ENCODE measurements at places on chromosomes 12 and 14.

DNA sequence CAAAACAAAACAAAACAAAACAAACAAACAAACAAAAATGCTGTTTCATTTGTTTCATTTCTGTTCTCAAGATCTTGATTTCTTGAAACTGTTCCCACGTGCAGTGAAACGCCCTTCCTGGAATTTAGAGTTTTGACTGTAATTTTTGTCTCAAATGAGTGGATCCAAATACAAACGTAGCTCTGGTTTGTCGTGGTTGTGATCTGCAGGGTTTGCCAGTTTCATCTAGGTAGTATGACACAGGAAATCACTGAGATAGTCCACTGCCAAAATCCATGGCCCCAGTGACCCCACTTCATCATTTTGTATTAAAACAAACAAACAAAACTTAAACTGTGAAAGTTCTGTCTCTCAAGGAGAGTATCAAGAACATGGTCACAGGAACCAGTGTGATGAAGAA lies 838.6 kb downstream of the BCL11B start:
- DNase-seq, result no peak

- peak; percentile 70 for DNase-seq
These were observed 9.9 kb downstream of the GPHB5 start for GRCh38 chr14:63308723-63309317.

- no peak for DNase-seq
These were observed 45.8 kb downstream of the SSH1 start for GRCh38 chr12:108811411-108812180.

DNA sequence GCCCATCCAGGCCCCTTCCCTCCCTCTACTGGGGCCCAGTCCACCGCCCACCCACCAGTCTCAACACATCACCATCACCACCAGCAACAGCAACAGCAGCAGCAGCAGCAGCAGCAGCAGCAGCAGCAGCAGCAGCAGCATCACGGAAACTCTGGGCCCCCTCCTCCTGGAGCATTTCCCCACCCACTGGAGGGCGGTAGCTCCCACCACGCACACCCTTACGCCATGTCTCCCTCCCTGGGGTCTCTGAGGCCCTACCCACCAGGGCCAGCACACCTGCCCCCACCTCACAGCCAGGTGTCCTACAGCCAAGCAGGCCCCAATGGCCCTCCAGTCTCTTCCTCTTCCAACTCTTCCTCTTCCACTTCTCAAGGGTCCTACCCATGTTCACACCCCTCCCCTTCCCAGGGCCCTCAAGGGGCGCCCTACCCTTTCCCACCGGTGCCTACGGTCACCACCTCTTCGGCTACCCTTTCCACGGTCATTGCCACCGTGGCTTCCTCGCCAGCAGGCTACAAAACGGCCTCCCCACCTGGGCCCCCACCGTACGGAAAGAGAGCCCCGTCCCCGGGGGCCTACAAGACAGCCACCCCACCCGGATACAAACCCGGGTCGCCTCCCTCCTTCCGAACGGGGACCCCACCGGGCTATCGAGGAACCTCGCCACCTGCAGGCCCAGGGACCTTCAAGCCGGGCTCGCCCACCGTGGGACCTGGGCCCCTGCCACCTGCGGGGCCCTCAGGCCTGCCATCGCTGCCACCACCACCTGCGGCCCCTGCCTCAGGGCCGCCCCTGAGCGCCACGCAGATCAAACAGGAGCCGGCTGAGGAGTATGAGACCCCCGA lies 6.8 kb upstream of the RNU7-1 start:
- DNase-seq, result peak; percentile 64

- no peak for DNase-seq
These were observed 1.0 kb upstream of the GPX2 start for GRCh38 chr14:64943556-64943955.

DNA sequence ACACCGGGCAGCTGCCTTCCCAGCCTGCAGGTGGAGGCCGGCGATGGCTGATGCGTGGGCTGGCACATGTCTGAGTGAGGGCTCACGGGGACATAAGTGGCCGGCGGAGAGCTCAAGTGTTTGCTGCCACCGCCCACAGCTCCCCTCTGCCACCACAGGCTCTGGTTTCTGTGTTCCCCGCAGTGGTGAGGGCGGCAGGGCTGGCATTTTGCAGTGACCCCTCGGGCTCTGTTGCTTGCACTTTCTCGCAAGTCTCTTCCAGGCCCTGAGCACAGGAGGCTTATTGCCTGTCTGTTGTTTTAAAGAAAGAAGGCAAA lies 271.0 kb upstream of the RTL1 start:
- no peak for DNase-seq

DNA sequence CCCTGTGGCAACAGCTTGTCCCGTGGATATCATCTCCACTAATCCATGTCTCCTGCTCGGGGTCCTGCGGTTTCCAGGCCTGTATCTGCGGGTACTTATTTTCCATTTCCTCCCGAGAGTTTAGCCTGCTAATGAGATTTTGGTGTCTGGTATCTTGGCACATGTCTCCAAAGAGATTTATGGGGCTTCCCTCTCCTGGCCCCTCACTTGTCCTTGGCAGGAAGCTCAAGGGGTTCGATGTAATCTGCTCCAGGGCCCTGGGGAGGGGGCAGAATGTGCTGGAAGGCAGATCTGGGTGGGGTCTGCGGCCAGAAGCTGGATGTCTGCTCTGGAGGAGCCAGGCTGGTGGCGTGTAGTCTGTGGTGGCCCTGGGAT lies 85.7 kb downstream of the KIF26A start:
- DNase-seq, result peak; percentile 74

GRCh38 chr14:53569446-53569845 lies 387.2 kb downstream of the BMP4 start:
- no peak for DNase-seq

DNA sequence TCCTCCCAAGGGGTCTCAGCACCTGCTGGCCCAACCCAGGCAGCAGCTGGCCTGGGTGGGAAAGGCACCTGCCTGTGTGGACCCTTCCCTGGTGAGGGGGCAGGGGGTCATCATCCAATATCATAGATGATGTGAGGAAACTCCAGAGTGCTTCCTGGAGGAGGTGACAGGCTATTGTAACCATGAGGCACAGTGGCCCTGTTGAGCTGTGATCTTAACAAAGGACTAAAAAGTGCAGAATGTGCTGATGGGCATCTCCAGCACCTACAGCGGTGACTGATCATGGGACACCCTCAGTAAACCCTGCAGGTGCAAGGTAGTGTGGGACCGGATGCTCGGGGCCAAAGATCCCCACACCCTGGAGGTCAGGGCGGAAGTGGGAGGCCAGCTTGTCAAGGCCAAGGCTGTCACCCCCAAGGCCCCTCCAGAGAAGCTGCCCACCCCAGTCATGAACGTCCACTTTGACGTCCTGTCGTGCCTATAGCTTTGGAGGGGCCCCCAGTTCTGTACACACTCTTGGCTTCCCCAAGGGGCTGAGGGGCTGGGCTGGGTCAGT lies 7.5 kb downstream of the MMP17 start:
- DNase-seq, result no peak

GRCh38 chr14:74647678-74648461 lies 35.8 kb upstream of the LTBP2 start:
- DNase-seq, result no peak

DNA sequence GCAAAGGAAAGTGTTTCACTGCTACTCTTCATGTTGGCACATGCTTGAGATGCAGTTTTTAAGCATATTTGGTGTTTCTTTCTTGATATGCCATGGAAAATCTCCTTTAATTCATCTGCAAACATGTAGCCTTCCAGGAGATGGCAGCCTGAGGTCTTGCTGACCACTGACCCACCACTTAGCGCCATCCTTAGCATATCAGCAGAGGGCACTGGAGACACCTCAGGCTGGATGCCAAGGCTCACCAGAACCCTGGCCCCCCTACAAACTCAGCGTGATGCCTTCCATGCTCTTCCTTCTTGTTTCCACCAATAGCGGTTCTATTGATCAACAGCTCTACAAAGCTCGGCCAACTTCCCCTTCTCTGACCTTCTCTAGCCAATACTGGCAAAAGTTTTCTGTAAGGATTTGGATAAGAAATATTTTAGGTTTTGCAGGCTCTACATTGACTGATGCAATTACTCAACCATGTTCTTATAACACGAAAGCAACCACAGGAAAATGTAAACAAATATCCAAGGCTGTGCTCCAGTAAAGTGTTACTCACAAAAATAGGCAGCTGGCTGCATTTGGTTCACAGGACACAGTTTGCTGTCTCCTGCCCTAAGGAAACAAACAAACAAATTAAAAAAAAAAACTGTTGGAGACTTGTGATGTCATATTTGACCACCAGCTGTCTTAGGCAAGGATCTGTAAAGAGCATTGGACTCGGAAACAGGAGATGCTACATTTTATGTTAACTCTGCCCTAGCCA lies 209.7 kb downstream of the SLC15A4 start:
- DNase-seq, result peak; percentile 58

GRCh38 chr14:101755591-101756324 lies 5.8 kb upstream of the PPP2R5C start:
- DNase-seq, result no peak

- DNase-seq, result no peak
These were observed 21.0 kb upstream of the MDM2 start for GRCh38 chr12:68786929-68787328.

DNA sequence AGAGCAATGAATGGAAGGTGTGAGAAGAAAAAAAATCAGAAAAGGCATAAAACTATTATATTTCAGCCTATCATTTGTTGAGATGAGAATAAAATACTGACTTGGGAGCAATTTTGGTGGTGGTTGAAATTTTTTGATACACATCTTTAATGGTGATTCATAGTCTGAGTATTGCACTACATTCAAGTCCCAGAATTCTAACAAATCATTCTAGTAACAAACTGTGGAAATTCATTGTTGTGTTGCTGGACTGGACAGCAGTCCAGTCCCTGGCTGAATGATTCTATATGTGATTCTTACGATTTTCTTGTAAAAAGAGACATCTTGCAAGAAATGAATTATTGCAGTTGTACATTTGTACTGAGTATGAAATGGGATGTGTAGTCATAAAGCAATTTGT lies 268.6 kb downstream of the TRHDE start:
- DNase-seq, result no peak

GRCh38 chr12:11702959-11703358 lies 53.5 kb downstream of the ETV6 start:
- no peak for DNase-seq

DNA sequence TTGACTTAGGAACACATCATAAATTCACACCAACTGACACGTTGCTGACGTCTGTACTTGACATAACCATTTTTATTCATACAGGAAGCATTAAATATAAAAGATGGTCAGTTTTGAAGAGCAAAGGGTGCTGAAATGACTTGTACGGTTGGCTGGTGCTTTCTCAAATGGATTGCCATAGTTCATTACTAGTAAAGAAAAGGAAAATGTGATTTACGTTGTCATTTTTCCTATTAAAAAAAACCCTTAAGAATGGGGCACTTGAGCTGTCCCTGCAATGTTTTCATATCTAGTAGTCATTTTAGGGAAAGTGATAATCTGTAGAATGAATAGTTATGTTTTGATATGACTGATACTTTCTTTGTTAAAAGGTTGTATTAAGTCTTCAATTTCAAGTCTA lies 22.5 kb upstream of the MANSC4 start:
- DNase-seq, result no peak

GRCh38 chr14:71061458-71061857 lies 154.2 kb downstream of the PCNX1 start:
- DNase-seq, result peak; percentile 34

DNA sequence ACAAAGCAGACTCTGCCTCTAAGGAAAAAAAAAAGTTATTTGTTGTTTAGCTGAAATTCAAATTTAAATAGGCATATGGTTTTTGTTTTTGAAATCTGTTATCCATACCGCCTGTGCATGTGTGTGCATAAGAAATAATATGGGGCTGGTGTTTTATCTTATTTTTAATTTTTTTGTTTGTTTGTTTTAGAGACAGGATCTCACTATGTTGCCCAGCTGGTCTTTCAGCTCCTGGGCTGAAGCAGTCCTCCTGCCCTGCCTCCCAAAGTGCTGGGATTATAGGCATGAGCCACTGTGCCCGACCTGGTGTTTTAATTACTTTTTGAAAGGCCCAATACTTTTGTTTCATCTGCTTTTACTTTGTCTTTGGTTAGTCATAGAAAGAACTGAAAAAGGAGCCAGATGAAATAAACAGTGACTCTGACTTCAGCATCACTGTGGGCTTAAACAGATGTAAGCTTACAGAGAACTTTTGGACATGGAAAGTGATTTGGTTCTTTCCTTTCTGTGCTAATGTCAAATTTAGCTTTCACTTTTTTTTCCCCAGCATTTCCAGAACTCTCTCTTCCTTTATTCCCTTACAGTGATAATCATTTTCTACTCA lies 37.2 kb downstream of the SUPT16H start:
- DNase-seq, result no peak

- DNase-seq, result no peak
These were observed 210.1 kb upstream of the PLXNC1 start for GRCh38 chr12:93938317-93938716.

DNA sequence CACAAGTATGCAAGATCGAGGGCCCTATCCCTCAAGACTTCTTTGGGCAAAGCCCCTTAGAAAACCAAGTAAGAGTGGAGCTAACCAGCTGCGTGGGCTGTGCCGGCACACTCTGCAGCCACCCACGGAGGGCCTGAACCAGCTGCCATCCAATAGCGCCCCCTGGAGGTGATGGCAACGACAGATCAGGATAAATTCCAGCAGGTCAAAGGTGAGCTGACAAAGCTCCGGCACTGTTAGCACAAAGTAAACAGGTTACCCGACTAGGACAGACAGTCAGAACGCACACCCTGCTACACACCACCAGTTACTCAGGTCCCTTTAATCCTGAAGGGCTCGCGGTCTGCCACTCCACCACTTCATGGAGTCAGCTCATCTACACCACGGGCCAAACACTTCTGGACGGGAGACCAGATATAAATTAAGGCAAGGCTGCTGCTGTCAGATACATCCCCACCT lies 4.9 kb downstream of the ZBTB39 start:
- DNase-seq, result peak; percentile 80

- peak; percentile 31 for DNase-seq
These were observed 2.8 kb downstream of the MAP4K5 start for GRCh38 chr14:50529288-50530179.

DNA sequence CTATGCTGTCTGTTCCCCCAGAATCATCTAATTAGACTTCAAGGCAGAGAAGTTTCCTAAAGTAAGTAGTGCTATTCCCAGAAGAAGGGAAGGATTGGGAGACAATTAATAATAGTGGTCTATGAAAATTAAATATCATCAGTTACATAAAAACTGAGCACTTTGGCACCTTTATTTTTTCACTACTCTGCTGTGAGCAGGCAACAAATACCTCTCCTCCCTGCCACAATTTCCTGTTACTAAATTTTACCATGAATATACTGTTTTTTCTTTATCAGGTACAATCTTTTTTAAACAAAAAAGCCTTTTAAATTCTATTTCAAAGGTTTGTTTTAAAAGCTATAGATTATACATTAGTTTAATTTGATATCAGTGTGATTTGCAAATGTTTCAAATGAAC lies 29.4 kb upstream of the KRAS start:
- no peak for DNase-seq

GRCh38 chr12:20210621-20211215 lies 157.6 kb upstream of the PDE3A start:
- no peak for DNase-seq

DNA sequence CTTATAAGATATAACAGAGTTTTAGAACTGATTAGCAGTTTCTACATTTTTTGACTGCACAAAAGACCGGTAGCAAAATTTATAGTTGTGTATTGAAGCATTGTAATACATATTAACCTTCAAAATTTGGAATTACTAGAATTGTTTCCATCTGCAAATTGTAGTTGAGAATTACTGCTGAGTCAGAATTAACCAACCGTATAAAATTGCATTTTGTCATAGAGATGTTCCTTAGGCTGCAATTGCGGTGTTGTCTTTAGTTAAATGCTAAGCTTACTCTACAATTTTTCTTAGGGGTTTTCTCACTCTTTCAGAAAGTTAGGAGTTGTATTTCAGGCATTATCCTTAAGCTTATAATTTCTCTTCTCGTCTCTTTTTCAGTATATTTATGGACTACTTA lies 132.2 kb downstream of the PLEKHA5 start:
- DNase-seq, result no peak

All from mesendoderm (in vitro differentiated cells).